ENCODE measurements at places on chromosomes 11 and 22. TPM values are rescaled to one million over a fixed set of nuclear protein-coding genes. Genes with fewer than 3 reads are reported as not detected.

GRCh38 chr22:17477391-17477833 lies 85.9 kb upstream of the SLC25A18 start:
- DNase-seq, result peak; percentile 82

DNA sequence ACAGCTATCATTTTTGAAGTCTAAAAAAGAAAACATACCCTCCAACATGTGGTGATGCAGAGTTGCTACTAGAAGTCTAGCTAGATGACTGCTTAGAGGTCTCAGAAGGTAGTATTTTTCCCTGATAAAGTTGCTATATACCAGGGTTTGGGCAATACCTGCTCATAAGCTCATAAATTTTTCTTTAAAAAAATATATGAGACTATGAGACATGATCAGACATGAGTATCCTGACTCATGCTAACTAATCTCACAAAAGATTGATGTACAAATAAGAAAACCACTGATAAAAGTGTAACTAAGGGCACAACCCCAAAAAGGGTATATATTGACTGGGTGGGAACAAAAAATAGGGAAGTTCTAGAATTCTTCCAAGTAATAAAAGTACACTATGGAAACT lies 740.9 kb downstream of the METTL15 start:
- DNase-seq, result no peak

DNA sequence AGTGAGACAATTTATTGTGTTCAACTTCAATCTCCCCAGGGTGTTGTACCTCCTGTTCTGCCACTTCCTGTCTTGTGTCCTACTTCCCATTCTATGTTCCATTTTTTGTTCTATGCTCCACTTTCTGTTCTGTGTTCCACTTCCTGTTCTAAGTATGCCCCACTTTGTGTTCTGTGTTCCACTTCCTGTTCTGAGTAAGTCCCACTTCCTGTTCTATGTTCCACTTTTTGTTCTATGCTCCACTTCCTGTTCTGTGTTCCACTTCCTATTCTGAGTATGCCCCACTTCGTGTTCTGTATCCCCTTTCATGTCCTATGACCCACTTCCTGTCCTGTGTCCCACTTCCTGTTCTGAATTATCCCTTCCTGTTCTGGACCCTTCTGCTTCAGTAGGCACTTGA lies 732.7 kb downstream of the TBC1D22A start:
- no peak for DNase-seq

GRCh38 chr22:45493286-45493771 lies 9.4 kb upstream of the FBLN1 start:
- DNase-seq, result peak; percentile 89

DNA sequence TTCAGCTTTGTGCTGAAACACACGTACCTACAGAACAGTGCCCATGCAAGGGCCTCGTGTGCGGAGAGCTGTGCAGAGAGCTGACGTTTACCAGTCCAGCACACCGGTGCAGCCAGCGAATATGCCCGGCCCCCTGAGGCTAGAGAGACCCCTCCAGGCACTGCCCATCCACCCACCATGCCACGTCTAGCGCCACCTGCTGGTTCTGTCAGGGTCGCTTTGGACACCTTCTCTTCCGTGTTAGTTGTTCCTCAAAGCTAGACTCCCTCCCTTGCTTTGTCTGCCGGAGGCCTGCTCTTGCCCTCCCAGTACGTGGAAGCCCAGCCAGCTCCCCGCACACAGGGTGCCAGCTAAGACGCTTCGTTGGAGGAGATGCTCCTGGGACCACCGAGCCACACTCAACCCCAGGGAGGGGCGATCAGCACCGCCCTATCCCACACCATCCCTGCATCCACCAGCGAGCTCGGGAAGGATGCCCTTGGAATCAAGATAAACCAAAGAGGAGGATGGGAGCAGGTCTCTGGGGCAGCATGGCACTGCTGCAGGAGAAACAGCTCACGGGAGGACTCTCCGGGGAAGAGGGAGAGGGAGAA lies 43.4 kb downstream of the CPT1A start:
- no peak for DNase-seq

DNA sequence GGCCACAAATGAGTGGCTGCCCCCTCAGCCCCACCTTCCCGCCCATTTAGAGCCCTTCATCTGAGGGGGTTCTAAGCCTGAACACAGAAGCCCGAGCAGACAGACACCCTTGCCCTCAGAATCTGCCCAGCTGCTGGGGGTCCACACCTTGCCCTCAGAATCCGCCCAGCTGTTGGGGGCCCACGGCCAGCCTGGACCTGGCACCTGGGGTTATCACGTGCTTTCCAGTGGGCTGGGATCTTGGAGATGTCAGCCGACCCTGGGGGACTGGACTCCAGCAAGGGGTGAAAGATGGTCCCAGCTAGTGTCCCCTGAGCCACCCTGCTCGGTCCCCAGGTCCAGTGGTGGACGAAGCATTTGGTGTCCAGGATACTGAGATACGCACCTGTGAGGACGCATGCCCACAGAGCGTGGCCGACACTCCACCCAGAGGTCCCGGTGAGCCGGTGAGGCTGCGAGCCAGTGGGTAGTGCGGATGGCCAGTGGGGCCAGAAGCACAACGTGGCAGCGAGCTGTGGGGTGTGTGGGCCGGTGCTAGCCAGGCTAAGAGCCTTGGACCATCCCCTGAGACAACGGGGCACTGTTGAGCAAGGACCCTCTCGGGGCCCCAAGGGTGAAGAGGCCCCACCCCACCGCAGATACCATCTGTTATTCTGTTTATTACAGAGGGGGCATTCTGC lies 3.1 kb upstream of the CTSD start:
- no peak for DNase-seq

DNA sequence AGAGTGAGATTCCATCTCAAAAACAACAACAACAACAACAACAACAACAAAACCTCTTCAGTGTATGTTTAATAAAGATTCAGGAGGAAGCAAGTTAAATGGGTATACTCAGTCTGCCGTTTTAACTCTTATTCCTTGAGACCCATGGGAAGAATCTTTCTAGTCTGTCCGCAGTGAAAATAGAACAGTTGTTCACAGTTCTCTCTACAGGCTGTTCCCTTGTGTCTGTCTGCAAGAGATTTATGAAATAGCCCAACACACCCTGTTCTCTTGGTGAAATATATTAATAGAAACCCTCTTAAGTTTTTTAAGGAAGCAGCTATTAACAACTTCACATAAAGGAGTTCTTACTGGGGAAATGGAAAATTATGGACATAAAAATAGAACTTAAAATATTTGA lies 682.2 kb upstream of the RAG2 start:
- DNase-seq, result no peak

DNA sequence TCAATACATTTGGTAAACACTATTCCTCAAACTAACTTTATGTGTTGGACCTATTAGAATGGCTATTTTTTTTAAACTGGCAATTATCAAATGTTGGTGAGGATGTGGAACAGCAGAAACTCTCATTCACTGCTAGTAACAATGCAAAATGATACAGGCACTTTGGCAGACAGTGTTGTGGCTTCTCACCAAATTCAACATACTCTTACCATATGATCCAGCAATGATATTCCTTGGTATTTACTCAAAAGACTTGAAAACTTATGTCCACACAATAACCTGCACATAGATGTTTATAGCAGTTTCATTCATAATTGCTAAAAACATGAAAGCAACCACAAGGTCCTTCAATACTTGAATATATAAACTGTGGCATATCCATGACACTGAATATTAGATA lies 112.5 kb upstream of the TP53AIP1 start:
- DNase-seq, result no peak

- no peak for DNase-seq
These were observed 89.5 kb upstream of the KCNQ1OT1 start for GRCh38 chr11:2789331-2789730.

- DNase-seq, result no peak
These were observed 49.3 kb upstream of the RTL6 start for GRCh38 chr22:44547371-44547770.

GRCh38 chr22:17120281-17120680 lies 879 bp downstream of the TMEM121B start:
- DNase-seq, result peak; percentile 24

- DNase-seq, result no peak
These were observed 476.9 kb upstream of the ISX start for GRCh38 chr22:34588871-34589545.

DNA sequence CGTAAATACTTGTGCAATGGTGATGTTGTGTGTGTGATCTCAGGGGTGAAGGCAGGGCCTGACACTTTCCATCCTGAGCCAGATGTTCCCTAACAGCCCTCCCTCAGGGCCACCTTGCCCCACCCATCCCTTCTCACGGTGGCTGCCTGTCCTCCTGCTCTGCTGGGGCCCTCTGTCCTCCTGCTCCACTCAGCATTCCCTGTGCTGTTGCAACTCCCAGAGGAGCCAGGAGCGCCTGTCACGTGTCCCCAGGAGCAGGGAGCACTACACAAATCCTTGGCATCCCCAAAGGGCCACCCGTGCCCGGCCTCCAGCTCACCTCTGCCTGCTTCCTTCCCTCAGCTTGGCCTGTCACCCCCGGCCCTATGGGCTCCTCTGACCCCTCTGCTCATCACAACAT lies 10.2 kb upstream of the CSNK1E start:
- no peak for DNase-seq

- no peak for DNase-seq
These were observed 50.5 kb downstream of the SNX19 start for GRCh38 chr11:130865774-130866114.

DNA sequence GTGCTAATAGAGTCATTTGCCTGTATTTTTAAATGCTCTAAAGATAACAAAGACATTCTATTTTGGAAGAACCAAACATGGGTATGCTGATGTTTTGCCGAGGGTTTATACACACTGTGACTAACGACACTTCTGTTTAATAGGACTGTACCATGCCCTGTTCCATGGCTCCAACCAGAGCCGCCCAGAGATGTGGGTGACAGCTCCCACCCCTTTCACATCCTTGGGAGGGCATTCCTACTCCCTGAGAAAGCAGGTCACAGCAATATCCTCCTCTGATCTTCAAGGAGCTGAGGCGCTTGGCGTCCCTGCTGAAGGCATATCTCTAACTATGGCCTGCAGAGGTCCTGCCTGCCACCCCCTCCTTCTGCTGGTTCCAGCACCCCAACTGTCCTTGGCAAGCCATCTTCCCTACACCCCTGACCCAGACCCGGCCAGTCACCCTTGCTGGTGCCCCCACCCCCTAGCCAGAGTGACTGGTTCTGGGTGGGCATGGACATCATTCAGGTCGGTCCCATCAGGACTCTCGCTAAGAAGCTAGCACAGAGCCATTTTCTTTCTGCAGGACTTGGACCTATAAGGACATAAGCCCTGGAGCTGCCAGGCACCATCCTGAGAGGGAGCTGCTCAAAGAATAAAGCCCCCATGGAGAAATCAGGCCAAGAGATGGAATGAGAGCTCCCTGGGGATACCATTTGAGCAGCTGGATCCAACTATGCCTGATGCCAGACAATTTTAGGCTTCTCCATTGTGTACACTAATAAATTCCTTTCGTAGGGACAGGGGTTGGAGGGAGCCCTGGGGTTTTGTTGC lies 381.3 kb downstream of the CTTN start:
- no peak for DNase-seq

DNA sequence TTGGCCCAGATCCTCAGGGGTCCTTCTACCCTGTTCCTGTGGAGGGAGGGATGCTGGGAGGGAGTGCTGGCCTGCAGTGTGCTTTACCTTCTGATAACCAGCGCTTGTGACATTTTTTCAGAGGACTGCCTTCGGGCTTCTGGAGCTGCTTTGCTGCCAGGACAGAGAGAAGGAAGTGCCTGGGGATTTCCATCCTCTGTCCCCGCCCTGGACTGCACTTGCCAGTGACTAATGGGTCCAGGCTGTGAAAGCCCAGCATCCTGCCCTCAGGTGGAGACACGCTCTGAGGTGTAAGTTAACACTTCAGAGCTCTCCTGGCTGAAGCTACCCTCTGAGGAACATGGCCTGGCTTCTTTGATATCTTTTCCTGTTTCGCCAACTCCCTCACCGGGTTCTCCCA lies 158.7 kb upstream of the SYT13 start:
- DNase-seq, result no peak

GRCh38 chr22:31872209-31872608 lies 72.1 kb upstream of the YWHAH start:
- DNase-seq, result no peak

- no peak for DNase-seq
These were observed 369.7 kb downstream of the INSC start for GRCh38 chr11:15484398-15484797.

GRCh38 chr11:84922212-84922805 lies 704.8 kb downstream of the DLG2 start:
- no peak for DNase-seq

GRCh38 chr11:56048480-56048879 lies 21.0 kb downstream of the OR5AS1 start:
- no peak for DNase-seq

DNA sequence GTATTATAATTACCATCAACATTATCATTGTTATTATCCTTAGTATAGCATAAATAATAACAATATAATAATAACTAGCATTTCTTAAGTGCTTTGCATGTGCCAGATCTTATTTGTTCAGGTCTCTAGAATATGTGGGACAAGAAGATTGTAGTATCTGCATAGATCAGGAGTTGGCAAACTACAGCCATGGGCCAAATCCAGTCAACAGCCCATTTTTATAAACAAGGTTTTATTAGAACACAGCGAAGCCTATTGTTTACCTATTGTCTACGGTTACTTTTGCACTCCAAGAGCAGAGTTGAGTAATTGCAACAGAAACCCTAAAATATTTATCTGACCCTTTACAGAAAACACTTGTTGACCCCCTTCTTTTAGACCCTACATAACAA lies 81.4 kb downstream of the SLC1A2 start:
- DNase-seq, result no peak

DNA sequence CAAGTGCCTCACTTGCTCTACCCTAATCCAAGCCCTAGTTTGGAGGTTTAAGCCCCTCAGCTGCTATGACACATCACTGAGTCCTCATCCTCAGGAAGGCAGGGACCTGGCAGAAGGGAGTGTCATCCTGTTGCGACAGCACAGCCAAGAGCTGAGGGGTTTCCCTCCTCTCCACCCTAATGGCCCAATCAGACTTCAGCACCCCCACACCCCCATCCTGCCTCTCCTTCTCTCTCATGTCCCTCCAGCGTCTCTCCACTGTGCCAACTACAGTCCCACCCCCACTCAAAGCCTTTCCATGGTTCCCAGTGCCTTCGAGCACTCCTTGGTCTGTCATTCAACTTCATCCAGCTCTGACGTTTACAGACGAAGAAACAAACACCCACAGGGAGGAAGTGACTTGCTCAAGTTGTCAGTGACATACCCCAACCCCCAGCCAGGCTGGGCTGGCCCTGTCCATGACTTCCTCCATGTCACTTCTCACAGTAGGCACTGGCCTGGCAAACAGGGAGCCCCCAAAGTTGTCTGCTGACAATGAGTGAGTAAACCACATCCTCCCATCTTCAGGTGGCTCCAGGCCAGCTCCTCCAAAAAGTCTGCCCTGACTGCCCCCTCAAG lies 15.6 kb downstream of the ARAP1 start:
- DNase-seq, result peak; percentile 39

GRCh38 chr11:98862169-98862568 lies 158.6 kb upstream of the CNTN5 start:
- no peak for DNase-seq

The OR52N4 gene
- not detected for total RNA-seq

The DCHS1 gene
- 11.0 TPM for total RNA-seq

The TMEM191B gene
- 4.1 TPM for total RNA-seq

The KRTAP5-7 gene
- 0.17 TPM for total RNA-seq

The FGF19 gene
- not detected for total RNA-seq

The OR8G1 gene
- not detected for total RNA-seq

The IL18 gene
- 0.17 TPM for total RNA-seq

The SPDYC gene
- total RNA-seq, result not detected

The LGALS1 gene
- 11,230 TPM for total RNA-seq

The OR52E8 gene
- not detected for total RNA-seq

The SLC22A6 gene
- total RNA-seq, result not detected

The MYRF gene
- total RNA-seq, result 0.17 TPM
